Endodermal cell (in vitro differentiated cells): ENCODE measurements at places on chromosomes 5 and 9. TPM values are rescaled to one million over a fixed set of nuclear protein-coding genes. Genes with fewer than 3 reads are reported as not detected.

GRCh38 chr5:103019804-103020203 is 100.1 kb downstream of the GIN1 start:
- DNase-seq, result no peak

- DNase-seq, result peak; percentile 38
These were observed 9.3 kb downstream of the HIGD2A start for GRCh38 chr5:176397736-176398420.

- no peak for DNase-seq
These were observed 2.6 kb downstream of the SEPTIN8 start for GRCh38 chr5:132774406-132774805.

Gene PCDHGA9
- total RNA-seq, result 0.75 to 0.95 TPM (median 0.89 TPM) in 3 replicates

Gene TCF7
- 16.9 and 19.4 TPM in 2 replicates for total RNA-seq

Gene HTR4
- total RNA-seq, result not detected in 3 replicates

Gene ORM2
- 0.80 to 0.84 TPM in 2 of 3 replicates, not detected in the other for total RNA-seq

Gene GARIN3
- not detected in 2 replicates for total RNA-seq
